ENCODE measurements at places on chromosomes 7 and 10.

GRCh38 chr7:1154172-1154739 is 5.7 kb downstream of the ZFAND2A start:
- ATAC-seq, result no peak
- no peak overlapping the region for H3K27ac ChIP-seq
- peaks cover 90% of the 10 kb centered on the region for H3K36me3 ChIP-seq

DNA sequence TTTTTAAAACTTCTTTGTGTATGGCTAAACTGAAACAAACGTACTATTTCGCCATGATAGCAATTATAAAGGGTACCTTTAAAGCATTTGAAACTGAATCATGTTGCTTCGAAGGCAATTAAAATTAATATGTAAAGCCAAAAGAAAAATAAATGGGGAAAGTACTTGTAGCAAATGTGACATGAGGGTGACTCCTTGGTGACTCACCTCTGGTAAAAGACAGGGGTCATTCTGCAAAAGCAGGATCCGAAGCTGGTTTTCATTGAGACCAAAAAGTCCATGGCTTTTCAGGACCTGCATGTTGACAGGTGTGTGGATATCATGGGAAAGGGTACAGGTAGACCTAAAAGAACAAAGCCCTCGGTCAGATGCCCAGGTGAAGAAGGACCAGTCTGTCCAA is 1.5 kb downstream of the ZC3HAV1L start:
- no peak for ATAC-seq
- peak overlapping the region; percentile 82 for H3K4me3 ChIP-seq
- peaks cover 6% of the 10 kb centered on the region for H3K4me1 ChIP-seq
- H3K36me3 ChIP-seq, result peaks cover 55% of the 10 kb centered on the region
- H3K27ac ChIP-seq, result no peak overlapping the region

GRCh38 chr7:137886746-137887145 is 40.0 kb upstream of the DGKI start:
- H3K27me3 ChIP-seq, result no peaks in the 10 kb centered on the region
- H3K36me3 ChIP-seq, result peaks cover 93% of the 10 kb centered on the region
- peaks cover 25% of the 10 kb centered on the region for H3K4me1 ChIP-seq
- peak overlapping the region; percentile 12 for H3K27ac ChIP-seq
- ATAC-seq, result no peak

GRCh38 chr7:134694767-134695166 is 48.1 kb downstream of the BPGM start:
- ATAC-seq, result no peak
- H3K36me3 ChIP-seq, result no peaks in the 10 kb centered on the region
- H3K27ac ChIP-seq, result no peak overlapping the region
- peaks cover 6% of the 10 kb centered on the region for H3K4me1 ChIP-seq

DNA sequence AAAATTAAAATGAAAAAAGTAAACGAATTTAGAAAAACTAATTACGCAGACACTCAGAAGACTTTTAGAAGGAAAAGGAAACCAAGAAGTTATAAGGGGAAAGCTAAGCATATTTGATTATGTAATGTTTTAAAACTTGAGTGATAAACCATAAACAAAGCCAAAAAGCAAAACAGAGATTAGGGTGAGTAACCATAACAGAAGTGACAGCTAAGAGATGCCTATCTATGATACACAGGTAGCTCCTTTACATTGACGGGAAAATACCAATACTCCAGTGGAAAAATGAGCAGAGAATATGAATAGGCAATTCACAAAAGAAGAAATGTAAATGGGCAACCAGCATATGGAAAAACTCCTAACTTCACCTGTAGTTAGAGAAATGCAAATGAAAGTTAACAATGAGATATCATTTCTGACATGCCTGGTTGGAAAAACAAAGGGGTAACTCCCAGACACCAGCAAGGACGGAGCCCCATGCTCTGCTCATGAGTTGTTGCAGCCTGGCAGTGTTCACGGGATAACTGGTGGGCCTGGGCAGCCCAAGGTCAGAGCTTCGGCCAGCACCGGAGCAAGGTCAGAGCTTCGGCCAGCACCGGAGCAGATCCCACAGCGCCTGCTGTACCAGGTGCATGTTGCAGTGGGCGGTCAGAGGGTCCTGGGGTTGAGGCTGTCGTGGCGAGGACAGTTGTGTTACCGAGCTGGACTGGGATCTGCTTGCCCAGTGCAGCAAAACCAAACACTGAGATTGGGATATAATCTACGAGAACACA is 58.9 kb downstream of the ALOX5 start:
- ATAC-seq, result peak; percentile 83
- H3K4me3 ChIP-seq, result peak overlapping the region; percentile 72
- no peaks in the 10 kb centered on the region for H3K36me3 ChIP-seq

- H3K36me3 ChIP-seq, result no peaks in the 10 kb centered on the region
- H3K27ac ChIP-seq, result no peak overlapping the region
- no peaks in the 10 kb centered on the region for H3K4me1 ChIP-seq
- ATAC-seq, result no peak
- no peak overlapping the region for H3K4me3 ChIP-seq
- peaks cover 19% of the 10 kb centered on the region for H3K27me3 ChIP-seq
Measured at GRCh38 chr7:155168597-155169480, 98.7 kb downstream of the HTR5A start.

GRCh38 chr10:77554996-77555397 is 82.6 kb downstream of the KCNMA1 start:
- no peak overlapping the region for H3K27ac ChIP-seq
- H3K36me3 ChIP-seq, result no peaks in the 10 kb centered on the region
- no peaks in the 10 kb centered on the region for H3K4me1 ChIP-seq
- H3K27me3 ChIP-seq, result peaks cover 8% of the 10 kb centered on the region
- no peak overlapping the region for H3K4me3 ChIP-seq
- no peak for ATAC-seq

DNA sequence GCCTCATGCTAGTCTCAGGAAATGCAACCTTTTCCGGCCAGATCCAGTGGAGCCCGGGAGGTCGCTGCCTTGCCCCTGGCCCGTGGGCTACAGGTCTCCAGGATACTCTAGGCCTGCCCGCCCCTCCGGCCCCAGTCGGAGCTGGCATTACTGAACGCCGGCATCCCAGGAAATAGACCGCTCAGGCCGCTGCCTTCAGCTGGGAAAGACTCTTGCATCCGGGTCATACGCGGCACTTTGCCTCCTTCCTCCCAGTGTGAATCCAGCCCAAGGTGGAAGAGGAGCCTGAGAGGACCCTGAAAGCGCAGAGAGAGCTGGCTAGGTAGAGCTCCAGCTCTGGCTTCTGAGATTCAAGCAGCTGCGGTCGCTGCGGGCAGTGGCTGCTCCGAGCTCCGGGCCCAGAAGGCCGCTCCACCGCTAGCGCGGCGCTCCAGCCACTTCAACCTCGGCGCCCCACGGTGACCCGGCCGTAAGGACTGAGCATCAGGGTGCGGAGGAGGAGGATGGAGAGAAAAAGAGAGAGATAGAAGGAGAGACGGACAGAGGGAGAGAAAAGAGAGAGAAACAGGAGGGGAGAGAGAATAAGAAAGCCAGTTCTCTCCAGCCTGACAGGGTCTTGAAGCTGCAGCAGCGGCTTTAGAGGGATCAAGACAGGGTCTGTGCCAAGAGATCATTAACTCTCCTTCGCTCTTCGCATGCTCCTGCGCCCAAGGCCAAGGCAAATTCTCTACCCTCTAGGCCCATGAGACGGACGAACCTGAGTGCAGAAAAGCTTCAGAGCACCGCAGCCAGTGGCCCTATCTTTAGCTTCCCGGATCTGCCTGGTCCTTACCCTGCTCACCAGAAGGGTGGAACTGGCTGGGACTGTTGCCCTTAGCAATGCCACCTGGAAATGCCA is 1.8 kb upstream of the HOXA10 start:
- no peak overlapping the region for H3K4me3 ChIP-seq
- peaks cover 7% of the 10 kb centered on the region for H3K36me3 ChIP-seq
- no peak for ATAC-seq
- H3K27me3 ChIP-seq, result peaks cover 52% of the 10 kb centered on the region

GRCh38 chr10:73782749-73783085 is 869 bp downstream of the CHCHD1 start:
- no peaks in the 10 kb centered on the region for H3K27me3 ChIP-seq
- peaks cover 20% of the 10 kb centered on the region for H3K4me1 ChIP-seq
- H3K4me3 ChIP-seq, result peak overlapping the region; percentile 93
- peak overlapping the region; percentile 96 for H3K27ac ChIP-seq
- H3K36me3 ChIP-seq, result peaks cover 73% of the 10 kb centered on the region

DNA sequence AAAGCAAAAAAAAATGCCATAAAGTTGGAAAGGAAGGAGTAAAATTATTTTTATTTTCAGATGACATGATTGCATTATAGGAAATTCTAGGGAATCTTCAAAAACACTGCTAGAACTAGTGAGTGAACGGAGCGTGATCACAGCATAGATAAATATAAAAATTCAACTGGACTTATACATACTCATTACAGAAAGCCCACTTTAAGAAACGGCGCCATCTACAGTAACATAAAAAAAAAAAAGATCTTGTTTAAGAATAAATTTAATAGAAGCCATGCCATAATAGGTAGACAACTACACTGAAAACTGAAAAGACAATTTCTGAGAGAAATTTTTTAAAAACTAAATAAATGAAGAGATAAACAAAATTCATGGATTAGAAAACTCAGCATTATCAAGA is 623.1 kb upstream of the MGMT start:
- no peak overlapping the region for H3K27ac ChIP-seq
- no peaks in the 10 kb centered on the region for H3K4me1 ChIP-seq
- no peaks in the 10 kb centered on the region for H3K36me3 ChIP-seq
- H3K27me3 ChIP-seq, result peaks cover 10% of the 10 kb centered on the region
- no peak for ATAC-seq
- H3K4me3 ChIP-seq, result no peak overlapping the region

- peaks cover 9% of the 10 kb centered on the region for H3K27me3 ChIP-seq
- H3K27ac ChIP-seq, result peak overlapping the region; percentile 78
- peak overlapping the region; percentile 15 for H3K4me3 ChIP-seq
- ATAC-seq, result peak; percentile 35
Measured at GRCh38 chr7:121500360-121501058, 104.4 kb upstream of the FAM3C start.

DNA sequence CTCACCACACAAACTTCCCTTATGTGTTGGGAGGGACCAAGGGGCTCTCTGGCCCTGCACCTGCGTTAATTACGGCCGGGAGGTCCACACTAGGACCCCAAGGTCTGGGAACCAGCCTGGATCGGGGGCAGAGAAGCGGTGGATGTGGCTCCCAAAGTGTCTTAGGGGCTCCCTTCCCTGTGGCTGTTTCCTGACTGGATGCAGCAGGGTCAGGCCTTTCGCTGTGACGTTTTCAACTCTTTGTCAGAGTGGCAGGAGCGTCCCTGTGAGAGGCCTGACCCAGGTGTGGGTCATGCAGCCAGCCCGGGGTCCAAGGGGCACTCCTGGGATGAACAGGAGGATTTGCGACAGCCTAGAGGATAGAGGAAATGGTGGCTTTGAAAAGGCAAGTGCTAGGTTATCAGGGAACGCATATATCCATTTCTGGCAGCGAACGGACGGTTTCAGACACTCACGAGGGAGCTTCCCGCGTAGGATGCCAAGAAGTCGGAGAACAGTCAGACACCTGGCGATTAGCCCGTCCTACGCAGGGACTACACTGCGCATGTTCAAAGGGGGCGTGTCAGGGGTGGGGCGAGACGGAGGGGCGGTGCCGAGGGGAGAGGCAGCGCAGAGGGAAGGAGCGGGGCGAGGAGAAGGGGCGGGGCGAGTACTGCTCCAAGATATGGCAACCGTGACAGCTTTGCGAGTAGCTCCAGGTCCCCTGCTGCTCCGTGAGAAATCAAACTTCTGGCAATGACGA is 46.2 kb upstream of the ZNF716 start:
- no peaks in the 10 kb centered on the region for H3K27me3 ChIP-seq
- H3K36me3 ChIP-seq, result no peaks in the 10 kb centered on the region
- H3K4me1 ChIP-seq, result no peaks in the 10 kb centered on the region
- no peak overlapping the region for H3K4me3 ChIP-seq
- ATAC-seq, result no peak

DNA sequence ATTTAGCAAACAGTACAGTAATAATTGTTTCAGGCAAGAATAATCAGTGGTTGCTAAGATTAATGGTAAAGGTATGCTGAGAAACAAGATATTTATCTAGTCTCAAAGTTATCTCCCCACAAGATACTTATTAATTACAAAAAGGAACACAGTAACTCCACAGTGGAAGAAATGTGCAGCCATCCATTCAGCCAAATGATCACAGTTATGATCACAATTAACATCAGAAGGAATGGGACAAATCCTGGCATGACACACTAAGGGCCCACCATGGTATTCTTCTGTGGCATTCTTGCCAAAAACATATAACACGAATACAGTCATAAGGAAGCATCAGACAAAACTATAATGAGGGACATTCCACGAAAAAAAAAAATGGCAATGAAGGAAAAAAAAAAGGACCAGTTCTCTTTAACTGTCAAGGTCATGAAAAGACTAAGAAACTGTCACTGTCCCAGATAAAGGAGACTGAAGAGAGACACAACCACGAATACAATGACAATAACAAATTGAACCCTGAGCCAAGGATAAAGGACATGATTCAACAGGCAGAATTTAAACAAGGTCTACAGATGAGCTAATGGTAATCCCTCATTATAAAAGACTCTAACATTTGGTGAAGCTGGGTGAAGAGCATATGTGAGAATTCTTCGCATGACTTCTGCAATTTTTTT is 20.9 kb downstream of the NUDCD3 start:
- peaks cover 32% of the 10 kb centered on the region for H3K4me1 ChIP-seq
- H3K27me3 ChIP-seq, result no peaks in the 10 kb centered on the region
- no peak for ATAC-seq
- no peak overlapping the region for H3K4me3 ChIP-seq

DNA sequence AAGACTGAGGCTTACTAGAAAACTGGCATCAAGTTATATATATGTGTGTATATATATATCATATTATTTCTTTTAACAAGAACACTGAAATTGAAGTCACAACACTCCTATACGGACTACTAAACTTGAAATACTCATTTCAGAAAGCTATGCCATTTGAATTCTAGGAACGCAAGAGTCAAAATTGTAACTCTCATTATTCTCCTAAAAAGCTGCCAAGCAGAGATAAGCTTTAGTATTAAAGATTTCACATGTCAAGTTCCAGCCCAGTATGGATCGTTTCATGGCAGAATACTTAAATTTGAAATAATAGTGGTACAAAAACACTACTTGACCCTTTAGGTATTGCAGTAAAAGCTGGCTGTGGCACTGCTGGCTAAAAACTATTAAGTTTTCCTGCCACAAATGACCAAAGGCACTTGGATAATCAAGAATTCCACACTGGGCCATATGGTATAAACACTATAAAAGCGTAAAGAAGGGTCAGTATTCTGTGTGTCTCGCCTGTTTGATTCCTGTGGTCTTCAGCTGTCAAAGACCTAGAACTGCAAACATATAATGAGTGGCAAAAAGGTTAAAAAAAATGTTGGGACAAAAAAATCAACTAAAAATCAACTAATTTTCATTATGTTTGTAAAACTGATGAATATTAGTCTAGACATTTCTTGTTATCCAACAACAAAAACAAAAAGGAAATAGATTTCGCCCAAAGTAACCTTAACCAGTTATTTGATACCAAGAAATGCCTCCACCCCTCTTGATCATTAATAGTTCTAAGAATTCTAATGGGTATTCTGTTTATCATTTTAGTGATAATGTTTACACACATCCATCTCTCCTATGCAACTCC is 2.4 kb downstream of the CCDC71L start:
- ATAC-seq, result no peak
- H3K27me3 ChIP-seq, result no peaks in the 10 kb centered on the region
- peak overlapping the region; percentile 81 for H3K4me3 ChIP-seq
- H3K27ac ChIP-seq, result peak overlapping the region; percentile 88

All from activated T-helper 17 cell treated with anti-CD3 and anti-CD28 coated beads, Interleukin-2, amount 50 U/mL, for 72 hours (primary cell).